CD4-positive, CD25-positive, alpha-beta regulatory T cell (primary cell): ENCODE measurements at places on chromosomes 7 and 10. TPM values are rescaled to one million over a fixed set of nuclear protein-coding genes. Genes with fewer than 3 reads are reported as not detected.

The GRM3 gene
- not detected for polyA plus RNA-seq

The TFEC gene
- polyA plus RNA-seq, result not detected

The CLDN4 gene
- 0.29 TPM for polyA plus RNA-seq

- DNase-seq, result no peak
These were observed 562.3 kb downstream of the CCSER2 start for GRCh38 chr10:84890706-84891105.
